Bladder microvascular endothelial cell (primary cell): ENCODE measurements at places on chromosomes 3 and 15. TPM values are rescaled to one million over a fixed set of nuclear protein-coding genes. Genes with fewer than 3 reads are reported as not detected.

The GOLGA6C gene
- not detected in 2 replicates for total RNA-seq

The LRRN1 gene
- total RNA-seq, result not detected in 2 replicates

The SLC2A2 gene
- not detected in 2 replicates for total RNA-seq

The APBA2 gene
- total RNA-seq, result 3.1 and 36.4 TPM in 2 replicates
